ENCODE measurements at places on chromosomes 12 and 14.
A peak's percentile ranks its signal among the peaks of the same experiment; 100 is the strongest.

- DNase-seq: no peak
These were observed 10.0 kb downstream of the VWF start for GRCh38 chr12:6114476-6114870.

GRCh38 chr14:68407285-68407684, 385.6 kb downstream of the ZFP36L1 start:
- no peak for DNase-seq

DNA sequence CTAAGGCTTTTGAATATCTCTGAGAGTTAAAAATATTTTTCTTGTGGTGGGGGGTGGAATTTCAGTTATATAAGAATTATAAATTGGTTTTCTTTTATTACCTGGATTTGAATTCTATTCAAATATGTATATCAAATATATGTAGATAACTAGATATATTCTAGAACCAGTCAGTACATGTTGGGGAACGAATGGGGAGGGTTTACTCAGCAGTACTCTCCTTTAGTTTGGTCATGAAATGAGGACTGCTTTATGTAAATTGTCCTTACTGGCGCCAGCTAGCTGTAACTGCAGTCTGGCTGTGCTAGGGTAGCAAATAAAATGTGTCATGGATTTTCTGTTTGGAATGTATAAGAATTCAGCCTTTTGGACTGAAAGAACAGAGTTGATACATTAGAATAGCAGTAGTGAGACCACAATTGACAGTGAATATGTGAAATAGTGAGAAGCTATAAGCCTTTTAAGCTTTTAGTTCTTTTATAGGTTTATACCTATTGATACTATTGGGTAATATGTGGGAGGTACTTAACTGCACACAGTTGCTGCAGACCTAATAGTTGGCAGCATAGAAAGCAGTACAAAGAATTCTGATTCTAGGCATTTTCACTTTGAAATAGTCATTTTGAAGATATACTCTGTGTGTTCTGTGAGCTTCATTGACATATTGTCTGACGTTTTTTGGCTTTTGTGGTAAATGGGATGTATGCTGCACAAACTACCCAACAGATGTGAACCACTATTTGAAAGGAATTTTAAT, 29.0 kb downstream of the ATF7IP start:
- DNase-seq: peak; percentile 36

GRCh38 chr14:74636424-74637177, 24.6 kb upstream of the LTBP2 start:
- DNase-seq: no peak

GRCh38 chr14:84704601-84705000, 825.3 kb upstream of the FLRT2 start:
- no peak for DNase-seq
